ENCODE measurements at places on chromosomes 3 and 15.

DNA sequence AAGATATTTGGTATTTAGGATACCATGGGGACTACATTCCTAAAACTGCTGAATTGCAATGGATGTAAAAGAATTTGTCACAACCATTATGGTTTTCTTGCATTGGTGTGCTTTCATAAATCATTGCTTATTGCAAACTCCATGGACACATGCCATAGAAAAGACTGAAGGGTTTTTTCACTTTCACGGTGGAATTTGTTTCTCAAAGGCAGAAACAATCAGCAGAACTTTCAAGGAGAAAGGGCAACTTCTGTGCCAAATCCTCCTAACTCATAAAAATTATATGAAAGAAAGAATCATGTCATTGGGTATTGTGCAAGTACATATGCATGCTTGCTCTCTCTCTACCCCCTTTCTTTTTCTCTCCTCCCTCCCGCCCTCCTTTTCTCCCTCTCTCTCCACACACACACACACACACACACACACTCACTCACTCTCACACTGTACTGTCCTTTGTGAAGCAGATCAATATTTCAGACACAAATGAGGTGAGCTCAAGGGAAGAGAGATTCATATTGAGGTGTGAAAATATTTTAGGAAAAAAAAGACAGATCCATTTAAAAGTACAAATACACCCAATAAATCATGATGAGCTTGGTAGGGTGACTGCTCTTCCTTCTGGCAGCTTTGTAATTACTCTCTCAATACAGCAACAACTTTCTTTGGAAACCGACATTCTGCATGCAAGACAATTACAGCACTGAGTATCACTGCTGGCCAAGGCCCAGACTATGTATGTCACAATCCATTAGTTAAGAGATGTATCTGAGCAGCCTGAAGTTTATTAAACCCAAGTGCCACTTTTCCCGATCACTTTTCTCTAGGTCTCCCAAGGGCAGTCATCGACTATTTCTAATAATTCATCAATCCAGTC is 492.6 kb downstream of the TUSC7 start:
- no peak for DNase-seq

GRCh38 chr3:149581681-149582370 is 76.0 kb downstream of the WWTR1 start:
- no peak for DNase-seq

DNA sequence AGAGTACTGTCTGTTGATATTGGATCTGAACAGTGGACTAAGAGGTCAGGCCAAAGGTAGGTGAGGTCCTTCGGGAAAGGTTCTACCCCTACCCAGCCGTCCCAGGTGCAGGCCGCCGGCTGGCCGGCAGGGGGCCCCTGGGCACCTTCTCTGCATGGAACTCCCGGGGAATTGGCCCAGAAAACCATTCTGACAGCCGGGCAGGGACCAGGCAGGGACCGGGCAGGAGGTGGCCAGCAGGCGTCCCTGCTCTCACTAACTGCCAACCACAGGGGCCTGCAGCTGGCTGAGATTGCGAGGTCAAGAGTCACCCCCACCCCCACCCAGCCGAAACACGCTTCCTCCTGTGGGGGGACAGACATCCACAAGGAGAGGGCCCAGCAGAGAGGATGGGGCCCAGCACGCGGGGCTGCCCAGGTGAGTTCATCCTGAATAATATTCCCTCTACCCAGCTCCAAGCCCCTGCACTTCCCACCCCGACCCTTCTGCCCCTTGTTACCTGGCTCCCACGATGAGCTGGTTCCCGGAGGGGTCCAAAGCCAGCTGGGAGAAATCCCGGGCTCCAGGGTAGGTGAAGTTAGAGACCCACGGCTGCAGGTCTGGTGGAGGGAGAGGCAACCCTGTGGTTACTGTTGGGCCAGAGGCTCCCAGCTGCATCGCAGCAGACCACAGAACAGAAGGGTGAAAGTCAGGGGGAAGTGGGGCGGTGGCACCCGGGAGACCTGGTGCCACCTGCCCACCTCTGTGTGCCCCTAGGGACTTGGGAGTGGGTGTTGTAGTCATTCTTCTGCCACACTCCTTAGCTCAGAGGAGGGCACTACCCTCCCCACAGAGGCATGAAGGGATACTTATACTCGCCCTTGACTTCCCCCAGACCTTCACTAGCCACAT is 84.4 kb downstream of the SEMA5B start:
- peak; percentile 67 for DNase-seq

DNA sequence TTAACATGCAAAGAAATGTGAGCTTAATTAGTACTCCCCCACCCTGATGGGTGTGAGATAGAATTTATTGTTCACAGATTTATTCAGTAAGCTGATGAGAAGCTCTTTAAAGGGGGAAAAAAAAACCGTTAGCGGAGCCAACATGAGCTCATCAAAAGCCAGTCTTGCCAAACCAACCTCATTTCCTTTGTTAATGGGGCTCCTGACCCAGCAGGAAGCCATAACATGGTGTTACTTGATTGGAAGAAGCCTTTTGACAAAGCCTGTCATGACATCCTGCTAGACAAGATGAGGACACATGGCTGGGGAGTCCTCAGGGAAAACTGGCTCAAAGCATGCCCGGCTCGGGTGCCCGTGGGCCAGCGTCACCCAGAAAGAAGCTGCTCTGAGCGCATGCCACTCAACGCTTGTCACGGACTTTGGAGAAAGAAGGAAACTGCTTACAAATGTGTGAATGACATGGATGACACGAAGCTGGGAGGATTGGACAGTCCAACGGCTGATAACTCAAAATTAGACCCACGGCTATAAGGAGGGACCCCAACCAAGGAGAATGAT is 64.6 kb downstream of the SLCO2A1 start:
- no peak for DNase-seq

DNA sequence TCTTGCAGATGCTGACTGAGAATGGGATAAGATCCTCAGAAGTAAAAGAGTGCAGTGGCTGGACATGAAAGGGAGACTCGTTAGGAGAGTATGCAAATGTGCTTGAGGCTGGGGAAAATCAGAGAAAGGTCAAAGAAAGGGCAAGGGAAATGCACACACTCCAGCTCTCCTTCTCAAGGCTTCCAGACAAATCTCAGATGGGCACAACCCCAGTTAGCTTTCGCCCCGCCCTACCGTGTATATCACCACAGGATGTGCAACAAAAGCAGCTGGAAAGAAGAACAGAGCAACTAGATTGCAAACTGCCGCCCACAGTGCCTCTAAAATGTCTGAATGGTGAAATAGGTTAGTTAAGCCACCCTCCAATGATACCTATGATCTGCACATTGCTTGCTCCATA is 63.9 kb downstream of the CERS3 start:
- no peak for DNase-seq

DNA sequence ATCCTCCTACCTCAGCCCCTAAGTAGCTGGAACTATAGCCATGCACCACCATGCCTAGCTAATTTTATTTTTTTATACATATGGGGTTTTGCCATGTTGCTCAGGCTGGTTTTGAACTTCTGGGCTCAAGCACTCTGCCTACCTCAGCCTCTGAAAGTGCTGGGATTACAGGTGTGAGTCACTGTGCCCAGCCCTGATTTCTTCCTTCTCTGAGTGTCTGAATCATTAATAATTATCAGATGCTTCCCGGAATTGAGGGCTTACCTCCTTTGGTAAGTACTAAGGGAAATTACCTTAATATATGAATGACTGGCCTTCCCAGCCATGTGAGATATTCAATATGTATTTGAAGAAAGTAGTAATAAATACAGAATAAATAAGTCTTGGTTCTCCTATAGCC is 7.2 kb downstream of the CLPX start:
- DNase-seq, result no peak

- no peak for DNase-seq
Measured at GRCh38 chr3:39166134-39166710, 12.8 kb upstream of the CSRNP1 start.

GRCh38 chr3:98755601-98756000 is 7.5 kb upstream of the ST3GAL6 start:
- DNase-seq, result no peak

DNA sequence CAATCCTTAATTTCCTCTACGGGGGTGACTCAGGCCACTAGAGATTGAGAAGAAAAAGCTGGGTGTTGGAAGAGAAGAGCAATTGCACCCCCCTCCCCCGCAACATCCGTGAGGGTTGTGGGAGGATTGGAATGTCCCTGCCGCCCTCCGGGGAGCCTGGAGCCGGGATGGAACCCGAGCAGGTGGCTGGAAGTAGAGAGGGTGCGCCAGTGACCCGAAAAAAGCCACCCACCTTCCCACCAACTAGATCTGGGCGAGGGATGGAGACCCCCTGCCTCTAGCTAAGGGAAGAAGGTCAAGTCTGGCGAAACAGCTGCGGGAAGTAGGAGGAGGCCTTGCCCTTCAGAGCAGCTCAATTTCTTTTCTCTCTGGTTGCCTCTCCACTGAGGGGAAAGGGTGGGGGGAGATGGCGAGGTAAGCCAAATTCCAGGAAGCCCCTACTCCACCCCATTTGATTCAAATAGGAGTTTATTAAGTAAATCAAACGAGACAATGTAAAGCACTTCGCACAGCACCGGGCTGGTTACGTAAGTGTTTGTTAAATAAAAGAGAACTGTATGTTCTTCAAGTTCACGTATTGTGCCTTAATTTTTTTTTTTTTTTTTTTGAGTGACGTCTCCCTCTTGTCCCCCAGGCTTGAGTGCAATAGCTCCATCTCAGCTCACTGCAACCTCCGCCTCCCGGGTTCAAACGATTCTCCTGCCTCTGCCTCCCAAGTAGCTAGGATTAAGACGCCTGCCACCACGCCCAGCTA is 1.1 kb upstream of the WWTR1 start:
- DNase-seq, result no peak

DNA sequence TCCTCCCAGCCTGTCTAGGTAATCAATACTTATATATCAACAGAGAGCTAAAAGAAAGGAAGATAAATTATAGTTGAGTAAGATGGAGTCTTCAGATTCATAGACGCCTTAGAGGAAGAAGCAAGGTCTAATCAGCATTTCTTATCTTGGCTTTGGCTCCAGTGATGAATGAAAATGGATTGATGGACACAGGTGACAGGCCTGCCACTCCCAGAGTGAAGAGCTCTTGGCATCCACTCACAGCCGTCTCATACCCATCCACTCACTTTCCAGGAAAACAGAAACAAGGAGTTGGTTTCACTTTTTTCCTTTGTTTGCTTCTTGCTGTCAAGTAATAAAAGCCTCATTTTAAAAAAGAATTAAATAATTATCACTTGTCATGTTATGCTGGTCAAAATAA is 168.2 kb downstream of the MFSD1 start:
- no peak for DNase-seq

- DNase-seq, result no peak
Measured at GRCh38 chr3:168029705-168030104, 66.0 kb downstream of the GOLIM4 start.

DNA sequence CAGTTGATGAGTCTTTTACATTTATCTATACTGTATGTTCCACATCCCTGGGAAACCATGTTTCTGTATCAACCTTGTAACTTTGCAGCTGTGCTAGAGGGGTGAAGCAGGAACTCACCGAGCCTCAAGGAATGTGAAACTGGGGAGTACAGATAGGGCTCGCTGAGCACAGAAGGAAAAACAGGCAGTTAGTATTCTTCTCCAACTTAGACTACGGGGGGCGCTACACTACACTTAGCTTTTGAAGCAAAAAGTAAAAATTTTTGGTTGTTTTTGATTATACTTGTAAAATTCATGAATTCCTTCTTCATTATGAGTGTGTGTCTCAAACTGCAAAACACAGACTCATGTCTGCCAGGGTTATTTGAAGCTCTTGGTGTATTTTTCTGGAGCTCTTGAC is 132.7 kb upstream of the RGMA start:
- no peak for DNase-seq

- DNase-seq, result no peak
Measured at GRCh38 chr3:11072631-11073030, 80.1 kb downstream of the SLC6A1 start.

DNA sequence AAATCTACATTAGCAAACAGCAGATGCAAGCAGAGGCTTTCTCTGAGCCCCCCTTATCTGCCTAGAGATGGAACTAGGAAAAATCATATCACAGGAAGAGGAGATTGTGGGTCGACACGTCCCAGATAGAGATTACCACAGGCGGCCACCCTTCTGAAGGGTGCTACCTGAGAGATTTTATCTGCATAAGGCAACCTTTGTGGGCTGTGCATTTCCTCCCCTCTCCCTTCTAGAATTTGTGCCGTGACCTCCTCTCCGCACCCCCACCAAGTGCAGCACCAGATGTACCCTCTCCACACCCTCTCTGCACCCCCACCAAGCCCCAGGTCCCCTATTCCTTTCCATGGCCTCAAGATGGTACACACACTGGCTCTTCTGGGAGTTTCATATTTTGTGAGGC is 27.4 kb downstream of the METTL6 start:
- DNase-seq, result no peak

Measured in D721Med (cell line).